ENCODE measurements at places on chromosomes 16 and 17. TPM values are rescaled to one million over a fixed set of nuclear protein-coding genes. Genes with fewer than 3 reads are reported as not detected.

DNA sequence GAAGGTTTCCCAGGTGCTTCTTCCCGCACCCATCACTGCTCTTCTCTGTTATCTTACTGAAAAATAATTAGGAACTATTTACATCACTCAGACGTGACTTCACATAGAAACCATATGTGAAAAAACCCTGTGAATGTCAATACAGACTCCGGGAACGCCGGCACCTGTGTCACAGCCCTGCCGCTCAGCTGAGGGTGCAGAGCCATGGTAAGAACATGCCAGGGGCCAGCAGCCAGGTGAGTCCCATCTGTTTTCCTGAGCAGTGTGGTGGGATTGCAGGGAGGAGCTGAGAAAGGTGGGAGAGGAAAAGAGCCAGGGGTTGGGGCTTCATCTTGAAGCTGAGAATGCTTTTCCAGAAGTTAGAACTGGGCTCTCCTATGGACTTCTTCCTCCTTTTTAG is 13.7 kb downstream of the FOXF1 start:
- DNase-seq = no peak

SMIM5 gene
- 5.4 TPM for polyA plus RNA-seq

FZD2 gene
- 23.3 TPM for polyA plus RNA-seq

GRCh38 chr17:69713815-69714214 is 299.3 kb downstream of the MAP2K6 start:
- DNase-seq = no peak

DNA sequence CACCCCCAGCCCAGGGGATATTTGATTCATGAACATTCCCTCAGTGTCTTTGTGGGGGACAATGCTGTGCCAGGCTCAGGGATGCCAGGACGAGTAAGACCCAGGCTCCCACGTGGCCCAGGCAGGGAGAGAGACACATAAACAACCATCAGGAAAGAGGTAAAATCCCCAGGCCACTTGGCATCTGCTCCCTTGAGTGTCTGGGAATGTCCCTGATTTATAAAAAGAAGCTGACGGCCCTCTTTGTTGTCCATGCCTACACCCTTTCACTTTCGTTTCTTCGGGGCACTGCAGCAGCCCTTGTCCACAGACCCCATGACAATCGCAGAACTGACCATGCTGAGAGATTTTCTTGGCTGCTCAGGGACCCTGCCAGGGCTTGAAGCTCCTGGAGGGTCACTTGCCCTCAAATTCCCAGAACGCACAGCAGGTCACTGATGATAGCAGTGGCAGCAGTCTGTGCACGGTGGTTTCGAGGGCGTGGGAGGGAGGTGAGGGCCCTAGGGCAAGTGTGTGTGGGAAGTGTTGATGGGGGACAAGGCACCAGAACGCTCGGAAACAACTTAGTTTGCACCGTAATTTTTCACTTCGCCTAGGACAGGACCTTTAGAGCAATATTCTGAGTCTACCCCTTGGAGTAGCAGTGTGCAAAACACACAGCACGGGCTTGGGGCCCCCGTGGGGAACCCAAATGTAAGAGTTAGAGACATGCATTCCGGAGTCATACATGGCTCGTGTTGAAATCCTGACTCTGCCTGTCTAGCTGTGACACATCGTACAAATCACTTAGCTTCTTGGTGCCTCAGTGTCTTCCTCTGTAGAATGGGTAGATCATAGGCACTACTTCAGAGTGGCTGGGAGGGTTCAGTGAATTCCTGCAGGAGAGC is 4.7 kb downstream of the NOD2 start:
- no peak for DNase-seq

DNA sequence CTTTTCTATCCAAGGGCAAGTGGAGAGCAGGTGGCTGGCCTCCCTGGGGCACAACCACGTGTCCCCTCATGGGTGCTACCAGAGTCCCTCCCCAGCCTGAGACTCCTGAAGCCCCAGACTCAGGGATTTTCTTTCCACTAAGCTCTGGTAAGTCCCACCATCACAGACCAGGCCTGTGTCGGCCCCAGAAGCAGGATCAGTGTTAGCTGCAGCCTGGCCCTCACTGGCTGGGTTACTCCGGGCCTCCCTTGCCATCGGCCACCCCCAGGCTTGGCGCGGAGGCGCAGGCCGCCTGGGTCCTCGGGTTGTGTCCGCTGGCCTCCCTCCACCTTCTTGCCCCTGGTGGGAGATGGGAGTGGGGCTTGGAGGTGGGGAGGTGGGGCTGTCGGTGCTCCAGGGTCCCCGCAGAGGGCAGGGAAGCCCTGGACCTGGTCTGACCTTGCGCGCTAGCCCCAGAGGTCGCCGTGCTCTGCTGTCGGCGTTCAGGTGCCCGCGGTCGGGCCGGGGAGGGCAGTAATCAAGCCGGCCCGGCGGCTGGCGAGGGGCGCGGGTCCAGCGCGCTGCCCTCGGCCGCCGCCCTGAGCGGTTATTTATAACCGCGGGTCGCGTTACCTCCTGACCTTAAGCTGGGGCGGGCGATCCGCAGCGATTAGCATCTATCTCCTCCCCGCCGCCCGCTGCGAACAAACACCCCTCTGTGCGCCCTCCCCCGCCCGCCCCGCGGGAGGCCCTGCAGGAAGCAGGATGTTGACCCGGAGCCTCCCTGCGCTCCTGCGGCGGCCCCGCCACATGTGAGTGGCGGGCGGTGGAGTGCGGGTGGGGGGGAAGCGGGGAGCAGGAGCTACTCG is 78.1 kb upstream of the TOB1 start:
- DNase-seq = no peak

TP53TG3F gene
- polyA plus RNA-seq = not detected

TRAPPC1 gene
- polyA plus RNA-seq = 162 TPM

GRCh38 chr16:57533431-57534336 is 2.7 kb downstream of the CCDC102A start:
- DNase-seq = no peak

GRCh38 chr16:27498916-27499658 is 50.6 kb downstream of the GTF3C1 start:
- no peak for DNase-seq

CCL17 gene
- not detected for polyA plus RNA-seq

GRCh38 chr17:29143894-29144293 is 36.3 kb downstream of the MYO18A start:
- DNase-seq = no peak

GFER gene
- 20.5 TPM for polyA plus RNA-seq

PGAP6 gene
- polyA plus RNA-seq = 53.9 TPM

HSD11B2 gene
- polyA plus RNA-seq = 54.9 TPM

DNA sequence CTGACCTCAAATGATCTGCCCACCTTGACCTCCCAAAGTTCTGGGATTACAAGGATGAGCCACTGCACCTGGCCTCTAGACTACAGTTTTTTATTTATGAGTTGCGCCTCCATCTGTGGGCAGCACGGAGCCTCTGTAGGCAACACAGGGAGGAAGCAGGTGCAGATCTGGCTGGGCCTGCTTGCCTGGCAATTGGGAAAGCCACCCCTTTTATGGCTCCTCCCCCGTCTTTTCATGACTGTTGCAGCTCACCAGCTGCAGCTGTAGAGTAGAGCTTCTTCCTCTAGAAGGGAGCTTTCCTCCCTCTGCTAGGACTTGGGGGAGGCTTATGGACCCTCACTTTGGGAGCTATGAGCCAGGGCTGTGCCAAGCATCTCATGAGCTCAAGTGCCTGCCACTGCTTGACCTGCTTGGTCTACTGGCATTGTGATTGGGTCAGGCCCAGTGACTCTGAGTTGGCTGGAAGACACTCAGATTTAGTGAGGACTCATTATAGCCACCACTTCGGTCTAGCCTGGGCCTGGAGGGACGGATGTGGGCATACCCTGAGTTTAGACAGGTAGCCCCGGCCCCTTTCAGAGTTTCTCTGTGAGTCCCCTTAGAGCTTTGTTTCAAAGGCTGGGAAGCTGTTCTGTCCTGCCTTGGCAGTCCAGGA is 6.9 kb upstream of the SLC7A6 start:
- no peak for DNase-seq

GRCh38 chr17:12256380-12256995 is 235.8 kb downstream of the MAP2K4 start:
- peak; percentile 12 for DNase-seq

TBC1D28 gene
- polyA plus RNA-seq = not detected

DNA sequence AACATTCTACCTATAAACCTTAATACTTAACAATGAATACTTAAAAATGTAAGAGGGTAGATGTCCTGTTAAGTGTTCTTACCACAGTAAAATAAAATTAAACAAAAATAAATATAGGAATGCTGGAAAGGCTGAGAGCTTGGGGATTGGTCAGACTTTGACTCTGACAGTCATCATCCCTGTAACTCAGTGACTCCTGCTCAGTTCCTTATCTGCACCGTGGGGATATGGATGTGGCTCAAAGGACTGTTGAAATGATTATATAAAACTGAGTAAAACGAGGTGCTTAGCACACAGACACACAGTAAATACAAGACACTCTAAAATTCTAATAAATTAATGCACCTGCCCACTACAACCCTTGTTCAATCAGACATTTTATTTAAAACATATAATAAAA is 338.6 kb downstream of the TMEM114 start:
- no peak for DNase-seq

TBX21 gene
- 0.17 TPM for polyA plus RNA-seq

DNA sequence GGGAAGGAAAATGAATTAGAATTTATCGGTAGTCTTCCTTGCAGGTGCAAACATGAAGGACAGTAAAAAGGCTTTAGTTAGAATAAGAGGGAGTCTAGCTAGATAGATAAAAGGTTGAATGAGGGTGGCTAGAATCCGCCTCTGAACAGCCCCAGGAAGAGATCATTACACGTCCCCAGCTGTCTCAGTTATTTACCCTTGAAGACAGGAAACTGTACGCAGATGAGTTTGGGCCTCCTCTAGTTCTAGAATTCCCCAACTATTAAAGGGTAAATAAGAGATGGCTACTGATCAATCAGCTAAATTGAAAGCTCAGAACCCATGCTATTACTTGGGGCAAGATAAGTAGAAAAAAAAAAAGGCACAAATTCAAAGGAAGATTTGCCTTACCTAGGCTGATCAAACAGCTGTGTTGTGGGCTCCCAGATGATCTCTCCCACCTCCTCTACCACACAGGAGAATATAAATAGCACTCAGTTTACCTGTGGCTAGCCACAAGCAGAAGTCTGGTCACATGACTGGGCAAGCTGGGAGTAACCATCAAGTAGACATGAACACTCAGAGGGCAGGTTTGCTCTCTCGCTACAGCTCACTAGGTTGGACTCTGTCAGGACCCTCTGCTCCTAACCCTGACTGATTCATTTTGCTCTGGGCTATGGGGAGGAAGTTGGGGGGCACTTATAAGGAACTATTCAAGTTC is 17.0 kb downstream of the FAM117A start:
- DNase-seq = no peak

DNA sequence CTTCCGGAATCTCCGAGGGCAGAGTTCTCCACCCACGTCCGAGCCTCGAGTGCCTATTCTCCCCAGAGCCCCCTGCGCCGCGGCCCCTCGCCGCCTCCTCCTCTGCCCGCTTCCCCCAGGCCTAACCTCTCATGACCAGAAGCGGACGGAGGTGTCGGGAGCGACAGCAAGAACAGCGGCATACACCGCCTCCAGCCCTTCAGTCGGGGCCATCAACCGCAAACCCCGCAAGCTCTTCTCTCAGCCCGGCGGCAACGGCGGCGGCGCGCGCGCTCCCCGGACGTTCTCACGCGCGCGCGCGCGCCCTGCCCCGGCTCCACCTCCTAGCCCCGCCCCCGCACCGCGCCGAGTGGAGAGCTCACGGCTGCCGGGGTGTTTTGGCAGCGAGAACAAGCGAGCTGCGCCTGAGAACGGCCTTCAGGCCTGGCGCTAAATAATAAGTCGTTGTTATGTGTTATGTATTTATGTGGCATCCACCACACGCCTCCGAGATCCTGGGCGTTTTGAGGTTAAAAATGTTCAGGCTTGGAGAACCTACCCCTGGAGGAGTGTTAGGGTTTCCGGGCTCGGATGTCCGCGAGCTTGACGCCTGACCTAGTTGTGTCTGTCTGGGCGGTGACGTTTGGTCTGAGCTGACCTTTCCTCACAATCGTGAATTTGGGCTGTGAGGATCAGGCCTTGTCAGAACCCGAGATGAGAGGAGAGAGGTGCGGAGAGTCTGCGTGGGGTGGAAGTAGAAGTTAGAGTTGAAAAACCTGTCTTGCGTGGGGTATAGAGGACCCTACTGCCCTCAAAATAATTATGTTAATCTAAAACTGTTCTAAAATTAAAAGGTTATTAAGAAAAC is at the start of gene RNFT1:
Gene RNFT1 (minus strand): TSS at position 259 of the 847 bp plus-strand sequence. CDS start 77 bp downstream, at position 182.
- peak; percentile 82 for DNase-seq

IGSF6 gene
- 2.7 TPM for polyA plus RNA-seq

DNA sequence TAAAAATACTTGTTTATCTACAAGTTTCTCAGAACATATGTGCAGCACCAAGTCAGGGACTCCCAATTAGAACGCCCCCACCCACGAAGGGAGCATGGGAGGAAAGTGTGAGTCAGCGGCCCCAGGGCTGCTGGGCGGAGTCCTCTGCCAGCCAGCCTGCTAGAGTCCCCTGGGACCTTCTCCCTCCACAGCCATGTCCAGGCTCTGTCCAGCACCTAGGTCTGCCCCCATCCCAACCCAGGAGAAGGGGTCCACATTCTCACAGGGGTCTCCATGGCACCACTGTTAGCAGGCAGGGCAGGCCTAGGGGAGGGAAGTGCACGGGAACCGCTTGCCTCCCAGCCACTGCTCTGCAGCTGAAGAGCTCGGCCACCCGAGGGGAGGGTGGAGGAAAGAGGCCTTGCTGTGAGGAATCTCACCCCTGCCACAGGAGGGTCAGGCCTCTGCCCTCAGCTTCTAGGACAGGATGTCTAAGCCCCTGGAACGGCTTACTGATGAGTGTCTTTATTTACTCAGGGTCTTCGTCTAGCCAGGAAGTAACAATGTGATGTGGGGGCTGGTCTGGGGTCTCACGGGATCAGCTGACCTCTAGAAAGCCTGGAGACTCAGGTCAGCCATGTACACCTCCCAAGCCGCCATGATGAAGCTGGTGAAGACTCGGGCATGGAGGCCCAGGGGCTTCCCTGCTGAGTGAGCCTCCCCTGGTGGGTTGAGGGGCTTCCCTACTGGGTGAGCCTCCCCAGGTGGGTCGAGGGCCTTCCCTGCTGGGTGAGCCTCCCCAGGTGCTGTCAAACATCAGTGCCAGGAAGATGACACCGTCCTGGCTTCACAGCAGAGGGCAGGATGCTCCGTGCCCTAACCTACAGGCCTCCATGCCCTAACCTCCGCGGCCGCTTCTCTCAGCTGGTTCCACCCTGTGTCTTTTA is 190.3 kb downstream of the RBFOX3 start:
- DNase-seq = no peak

DERL2 gene
- 85.0 TPM for polyA plus RNA-seq

- DNase-seq = no peak
Measured at GRCh38 chr16:8768692-8769091, 28.7 kb downstream of the TMEM186 start.

DNA sequence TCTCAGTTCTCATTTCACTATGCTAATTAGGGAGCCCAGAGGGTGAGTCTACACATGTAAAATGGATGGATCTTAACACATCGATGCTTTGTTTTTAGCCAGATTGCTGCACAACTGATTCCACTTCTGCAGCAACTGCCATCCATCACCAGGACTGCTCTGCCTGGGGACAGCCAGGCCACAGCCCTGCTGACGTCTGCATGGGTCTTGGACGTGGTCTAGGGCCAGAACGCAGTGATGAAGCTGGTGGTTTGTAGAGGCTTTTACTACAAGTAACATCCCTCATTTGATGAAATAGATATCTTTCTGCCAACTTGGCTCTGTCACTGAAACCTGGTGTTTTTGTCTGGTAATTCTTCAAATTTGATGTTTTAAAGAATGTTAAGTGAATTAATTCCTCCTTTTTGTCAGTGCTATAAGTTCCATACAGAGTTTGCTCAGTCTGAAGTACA is 50.6 kb downstream of the MARCHF10 start:
- DNase-seq = no peak

CCL5 gene
- 1.4 TPM for polyA plus RNA-seq
